ENCODE measurements at places on chromosomes 6 and 20.

DNA sequence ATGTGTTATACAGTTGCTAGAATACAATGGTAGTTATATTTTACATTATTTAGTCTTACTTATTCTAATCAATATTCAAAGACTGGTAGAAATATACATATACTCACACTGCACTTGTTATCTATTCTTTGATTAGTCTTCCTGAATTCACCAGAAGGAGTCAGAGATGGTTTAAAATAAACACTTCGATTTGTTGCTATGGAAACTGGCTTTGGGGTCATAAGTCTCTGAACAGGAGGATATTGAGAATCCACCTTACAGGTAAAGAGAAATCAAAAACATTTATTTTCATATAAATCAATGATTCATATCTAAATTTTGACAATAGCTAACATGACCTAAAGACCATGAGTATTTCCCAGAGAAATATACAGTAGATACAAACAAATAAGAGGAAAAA is 41.6 kb downstream of the NUP153 start:
- no peak for DNase-seq

- DNase-seq, result no peak
Measured at GRCh38 chr6:74152096-74152675, 456.2 kb downstream of the CD109 start.

- no peak for DNase-seq
Measured at GRCh38 chr20:49794336-49795134, 18.1 kb upstream of the SLC9A8 start.

DNA sequence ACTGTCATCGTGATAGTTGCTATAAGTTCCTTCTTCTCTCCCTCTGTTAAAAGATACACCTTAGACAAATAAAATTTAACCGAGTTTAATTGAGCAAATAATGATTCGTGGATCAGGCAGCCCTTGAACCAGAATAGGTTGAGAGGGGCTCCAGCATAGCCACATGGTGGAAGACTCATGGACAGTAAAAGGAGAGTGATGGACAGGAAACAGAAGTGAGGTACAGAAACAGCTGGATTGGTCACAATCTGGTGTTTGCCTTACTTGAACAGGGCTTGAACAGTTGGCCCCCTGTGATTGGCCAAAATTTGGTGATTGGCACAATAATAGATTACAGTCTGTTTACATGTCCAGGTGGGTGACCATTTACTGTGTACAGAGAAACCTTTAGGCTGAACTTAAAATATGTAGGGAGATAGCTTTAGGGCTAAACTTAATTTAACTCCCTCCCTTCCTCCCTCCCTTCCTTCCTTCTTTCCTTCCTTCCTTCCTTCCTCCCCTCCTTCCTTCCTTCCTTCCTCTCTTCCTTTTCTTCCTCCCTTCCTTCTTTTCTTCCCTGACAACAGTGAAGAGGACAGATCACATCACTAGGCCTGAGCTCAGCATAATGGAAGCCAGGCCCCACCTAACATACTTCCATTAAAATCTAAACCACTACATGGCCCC is 531.8 kb upstream of the JARID2 start:
- no peak for DNase-seq

GRCh38 chr6:146914489-146915483 is 289.4 kb upstream of the STXBP5 start:
- peak; percentile 98 for DNase-seq

- no peak for DNase-seq
Measured at GRCh38 chr20:20084296-20084752, 32.0 kb downstream of the CFAP61 start.

- DNase-seq, result no peak
Measured at GRCh38 chr6:37738216-37738615, 40.5 kb upstream of the MDGA1 start.

DNA sequence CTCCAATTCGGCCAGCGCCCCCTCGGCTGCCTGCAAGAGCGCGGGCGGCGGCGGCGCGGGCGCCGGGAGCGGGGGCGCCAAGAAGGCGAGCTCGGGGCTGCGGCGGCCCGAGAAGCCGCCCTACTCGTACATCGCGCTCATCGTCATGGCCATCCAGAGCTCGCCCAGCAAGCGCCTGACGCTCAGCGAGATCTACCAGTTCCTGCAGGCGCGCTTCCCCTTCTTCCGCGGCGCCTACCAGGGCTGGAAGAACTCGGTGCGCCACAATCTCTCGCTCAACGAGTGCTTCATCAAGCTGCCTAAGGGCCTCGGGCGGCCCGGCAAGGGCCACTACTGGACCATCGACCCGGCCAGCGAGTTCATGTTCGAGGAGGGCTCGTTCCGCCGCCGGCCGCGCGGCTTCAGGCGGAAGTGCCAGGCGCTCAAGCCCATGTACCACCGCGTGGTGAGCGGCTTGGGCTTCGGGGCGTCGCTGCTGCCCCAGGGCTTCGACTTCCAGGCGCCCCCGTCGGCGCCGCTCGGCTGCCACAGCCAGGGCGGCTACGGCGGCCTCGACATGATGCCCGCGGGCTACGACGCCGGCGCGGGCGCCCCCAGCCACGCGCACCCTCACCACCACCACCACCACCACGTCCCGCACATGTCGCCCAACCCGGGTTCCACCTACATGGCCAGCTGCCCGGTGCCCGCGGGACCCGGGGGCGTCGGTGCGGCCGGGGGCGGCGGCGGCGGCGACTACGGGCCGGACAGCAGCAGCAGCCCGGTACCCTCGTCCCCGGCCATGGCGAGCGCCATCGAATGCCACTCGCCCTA is 963 bp downstream of the FOXF2 start:
- peak; percentile 18 for DNase-seq
